Forelimb muscle (tissue), 1 donor: ENCODE measurements at places on chromosomes 3 and 15.

DNA sequence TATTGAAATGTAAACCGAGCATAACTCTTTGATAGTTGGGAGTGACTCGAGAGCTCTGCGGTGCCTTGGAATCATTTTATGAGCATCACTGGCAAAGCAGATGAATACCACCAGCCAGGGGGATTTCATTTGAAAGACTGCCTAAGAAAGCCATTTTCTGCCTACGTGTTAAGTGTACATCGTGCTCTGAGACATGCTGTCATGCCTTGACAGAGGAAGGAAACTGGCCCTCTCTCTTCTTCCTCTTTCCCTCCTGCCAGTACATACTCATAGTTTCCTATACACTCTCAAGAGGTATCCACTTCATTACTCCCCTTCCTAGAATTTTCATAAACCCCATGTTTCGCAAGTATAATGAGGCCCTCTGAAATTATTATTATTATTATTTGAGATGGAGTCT lies 8.8 kb downstream of the BCL2A1 start:
- DNase-seq, result no peak

DNA sequence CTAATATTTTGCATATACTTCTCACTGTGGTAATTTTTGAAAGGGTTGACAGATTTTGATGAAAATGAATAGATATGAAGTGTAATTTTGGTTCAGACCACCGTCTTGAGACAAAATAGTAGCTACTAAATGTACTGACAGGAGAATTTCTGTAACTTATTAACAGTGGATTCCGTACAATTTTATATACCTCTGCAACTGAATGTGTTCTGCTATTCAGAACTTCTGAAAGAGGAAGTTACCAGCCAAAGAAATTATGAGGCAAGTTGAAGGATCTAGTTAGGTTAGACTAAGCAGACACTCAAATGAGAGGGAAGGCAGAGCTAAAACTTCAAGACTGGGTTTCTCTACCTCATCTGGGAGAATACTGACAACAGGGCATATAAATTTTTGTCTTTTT lies 29.4 kb downstream of the GAP43 start:
- DNase-seq, result no peak

DNA sequence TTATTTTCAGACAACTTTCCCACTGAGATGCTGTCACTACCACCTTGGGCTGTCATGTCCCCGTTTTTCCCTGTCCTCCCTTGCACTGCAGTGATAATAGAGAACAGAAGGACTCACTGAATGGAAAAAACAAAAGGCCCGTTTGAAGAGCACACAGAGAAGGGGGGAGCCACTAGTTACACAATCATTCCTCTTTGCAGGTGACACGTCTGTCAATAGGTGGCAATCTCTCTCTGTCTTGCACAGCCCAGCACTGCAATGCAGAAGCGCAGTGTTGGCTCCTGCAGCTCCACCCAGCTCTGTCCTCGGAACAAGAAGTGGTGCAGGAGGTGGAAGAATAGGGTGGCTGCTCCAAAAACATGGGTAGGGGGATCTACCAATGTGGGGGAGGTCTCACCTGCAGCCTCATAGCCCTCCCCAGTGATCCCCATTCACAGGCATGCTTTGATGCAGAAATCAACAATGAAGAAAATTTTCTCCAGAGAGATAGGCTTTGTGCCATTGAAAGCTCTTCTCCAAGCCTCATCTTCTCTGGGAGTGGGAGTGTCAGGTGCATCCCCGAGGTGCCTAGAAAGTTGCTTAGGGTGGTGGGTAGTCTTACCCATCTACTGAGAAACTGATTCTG lies 31.8 kb downstream of the FSTL1 start:
- no peak for DNase-seq

- no peak for DNase-seq
These were observed 68.8 kb downstream of the ANXA2 start for GRCh38 chr15:60328852-60329443.

GRCh38 chr3:148074946-148075345 lies 622.8 kb upstream of the AGTR1 start:
- DNase-seq, result no peak
